ENCODE measurements at places on chromosomes 1 and 21. TPM values are rescaled to one million over a fixed set of nuclear protein-coding genes. Genes with fewer than 3 reads are reported as not detected.

GRCh38 chr1:232621050-232621449 is 8.9 kb downstream of the SIPA1L2 start:
- no peak for DNase-seq

DNA sequence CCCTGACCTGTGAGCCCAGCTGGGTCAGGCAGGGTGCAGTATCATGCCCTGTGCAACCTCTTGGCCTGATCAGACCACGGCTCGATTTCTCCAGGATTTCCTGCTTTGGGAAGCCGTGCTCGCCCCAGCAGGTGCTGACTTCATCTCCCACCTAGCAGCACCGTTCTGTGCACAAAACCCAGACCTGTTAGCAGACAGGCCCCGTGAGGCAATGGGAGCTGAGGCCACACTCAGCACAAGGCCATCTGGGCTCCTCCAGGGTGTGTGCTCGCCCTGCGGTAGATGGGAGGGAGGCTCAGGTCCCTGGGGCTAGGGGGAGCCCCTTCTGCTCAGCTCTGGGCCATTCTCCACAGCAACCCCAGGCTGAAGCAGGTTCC is 29.6 kb downstream of the SLC19A1 start:
- no peak for DNase-seq

Gene PCP4
- 6.5 TPM for total RNA-seq

Gene AHCTF1
- total RNA-seq = 22.8 TPM

- DNase-seq = no peak
Measured at GRCh38 chr1:157277913-157278312, 139.7 kb upstream of the ETV3 start.

DNA sequence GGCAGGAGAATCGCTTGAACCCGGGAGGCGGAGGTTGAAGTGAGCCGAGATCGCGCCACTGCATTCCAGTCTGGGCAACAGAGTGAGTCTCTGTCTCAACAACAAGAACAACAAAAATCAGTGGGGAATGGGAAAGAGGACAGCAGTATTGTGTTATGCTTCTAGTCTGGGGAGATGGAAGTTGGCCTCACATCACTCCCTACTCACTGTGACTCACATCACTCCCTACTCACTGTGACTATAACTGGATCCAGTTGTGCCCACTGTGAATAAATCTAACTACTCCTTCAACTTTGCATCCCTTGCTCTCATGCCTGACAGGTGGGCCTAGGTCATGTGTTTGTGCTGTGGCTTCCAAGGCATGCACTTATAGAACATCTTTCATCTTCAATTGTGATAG is 285.4 kb upstream of the USP24 start:
- no peak for DNase-seq

DNA sequence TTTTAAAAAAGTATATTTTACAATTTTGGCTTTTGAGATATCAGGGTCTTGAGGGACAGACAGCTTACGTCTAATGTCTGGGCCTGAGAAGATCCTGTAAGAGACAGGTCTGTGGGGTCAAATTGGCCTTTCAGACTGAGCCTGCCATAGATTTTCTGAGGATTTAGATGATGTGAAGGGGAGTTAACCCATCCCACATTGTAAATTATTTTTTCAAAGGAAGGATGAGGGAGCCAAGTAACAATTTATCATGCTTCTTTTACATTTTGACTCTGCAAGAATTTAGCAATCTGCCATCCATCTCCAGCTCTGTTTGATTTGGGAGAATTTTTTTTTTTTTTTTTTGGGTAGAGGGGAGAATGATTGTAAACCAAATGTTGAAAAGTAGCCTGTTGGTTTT is 160.9 kb downstream of the ROR1 start:
- DNase-seq = no peak

DNA sequence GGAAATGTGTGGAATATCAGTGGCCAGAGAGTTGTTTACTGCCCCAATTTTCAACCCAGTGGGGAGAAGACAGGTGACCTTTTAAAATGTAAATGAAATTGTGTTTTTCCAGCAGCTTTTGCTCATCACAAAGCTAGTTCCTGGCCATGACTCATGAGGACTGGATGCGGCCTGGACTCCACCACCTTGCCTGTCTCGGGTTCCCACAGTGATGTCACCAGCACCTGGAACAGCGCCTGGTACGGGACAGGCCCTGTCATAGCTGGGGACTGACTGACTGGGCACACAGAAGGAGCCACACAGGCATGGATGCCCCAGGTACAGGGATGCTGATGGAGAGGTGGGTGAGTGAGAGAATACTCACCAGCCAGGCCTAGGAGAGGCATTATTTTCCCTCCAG is 277.1 kb downstream of the AJAP1 start:
- DNase-seq = no peak

DNA sequence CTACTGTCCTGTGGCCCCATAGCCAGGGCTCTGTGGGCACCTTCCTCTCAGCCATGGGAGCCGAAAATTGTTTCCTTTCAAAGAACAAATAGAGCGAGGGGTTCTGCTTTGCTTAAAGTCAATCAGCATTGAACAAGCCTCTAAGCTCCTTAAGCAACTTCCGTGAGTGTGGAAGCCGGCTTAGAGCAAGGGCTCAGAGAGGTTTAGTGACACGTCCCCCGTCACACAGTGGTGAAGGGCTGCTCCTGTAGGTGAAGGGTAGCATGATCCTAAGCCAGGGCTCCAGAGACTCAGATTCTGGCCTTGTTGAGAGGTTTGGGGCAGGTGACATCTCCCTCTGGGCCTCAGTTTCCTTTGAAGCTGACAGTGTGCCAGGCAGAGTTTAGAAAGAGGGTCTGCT is 94.0 kb upstream of the WNT4 start:
- no peak for DNase-seq

GRCh38 chr1:24348196-24348595 is 29.0 kb downstream of the GRHL3 start:
- DNase-seq = no peak
